ENCODE measurements at places on chromosomes 7 and 10.

DNA sequence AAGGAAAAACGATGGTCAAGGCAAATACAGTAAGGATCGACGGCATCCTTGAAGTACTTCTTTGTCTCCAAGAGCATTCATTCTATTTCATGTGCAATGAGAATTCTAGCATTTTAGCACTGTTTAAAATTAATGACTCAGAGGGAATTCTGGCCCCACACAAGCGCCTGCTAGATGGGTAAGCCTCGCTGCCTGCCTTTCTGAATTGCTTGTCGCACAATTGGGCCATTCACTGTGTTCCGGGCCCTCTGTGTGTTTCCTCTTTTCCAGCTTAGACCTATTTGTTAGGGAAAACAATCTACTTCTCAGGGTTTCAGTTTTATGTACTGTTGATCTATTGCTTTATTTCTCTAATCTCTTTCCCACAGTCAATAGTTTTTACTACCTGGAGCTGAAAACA lies 204.7 kb upstream of the ZNF32 start:
- no peak for DNase-seq

DNA sequence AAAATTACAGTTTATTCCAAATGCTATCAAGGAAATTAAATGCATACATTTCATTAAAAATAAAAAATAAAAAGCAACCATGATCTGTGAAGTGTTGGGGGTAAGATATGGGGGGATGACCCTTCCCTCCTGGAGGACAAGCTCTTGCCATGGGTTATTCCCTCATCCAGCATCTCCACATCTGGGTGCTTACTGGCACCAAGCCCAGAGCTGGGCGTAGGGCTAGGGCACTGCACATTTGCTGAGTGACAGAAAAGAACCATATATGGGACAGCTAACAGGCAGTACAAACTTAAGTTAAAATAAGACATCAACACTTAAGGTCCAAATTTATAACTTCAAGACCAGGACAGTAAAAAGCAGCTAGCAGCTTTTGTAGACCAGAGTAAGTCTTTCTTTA lies 10.2 kb downstream of the CCDC6 start:
- DNase-seq, result no peak

DNA sequence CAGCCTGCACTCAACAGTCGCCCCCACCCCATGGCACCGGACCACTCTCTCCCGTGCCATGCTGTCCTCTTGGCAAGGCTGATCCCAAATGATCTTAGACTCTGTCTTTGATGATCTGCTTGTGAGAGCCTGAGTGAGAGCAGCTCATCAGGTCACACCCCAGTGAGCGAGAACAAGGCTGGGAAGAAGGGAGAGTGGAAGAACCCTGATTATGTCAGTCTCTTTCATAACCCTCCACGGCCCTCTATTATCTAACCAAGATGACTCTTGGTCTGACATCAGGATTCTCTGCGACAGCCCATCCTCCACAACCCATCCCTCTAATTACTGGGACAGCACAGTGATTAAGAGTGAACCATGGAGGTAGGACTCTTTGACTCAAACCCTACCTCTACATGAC lies 53.1 kb upstream of the C7orf33 start:
- DNase-seq, result no peak

- no peak for DNase-seq
Measured at GRCh38 chr10:110636572-110636931, 7.6 kb upstream of the RBM20 start.

- DNase-seq, result no peak
Measured at GRCh38 chr10:132574783-132575319, 37.3 kb downstream of the INPP5A start.

DNA sequence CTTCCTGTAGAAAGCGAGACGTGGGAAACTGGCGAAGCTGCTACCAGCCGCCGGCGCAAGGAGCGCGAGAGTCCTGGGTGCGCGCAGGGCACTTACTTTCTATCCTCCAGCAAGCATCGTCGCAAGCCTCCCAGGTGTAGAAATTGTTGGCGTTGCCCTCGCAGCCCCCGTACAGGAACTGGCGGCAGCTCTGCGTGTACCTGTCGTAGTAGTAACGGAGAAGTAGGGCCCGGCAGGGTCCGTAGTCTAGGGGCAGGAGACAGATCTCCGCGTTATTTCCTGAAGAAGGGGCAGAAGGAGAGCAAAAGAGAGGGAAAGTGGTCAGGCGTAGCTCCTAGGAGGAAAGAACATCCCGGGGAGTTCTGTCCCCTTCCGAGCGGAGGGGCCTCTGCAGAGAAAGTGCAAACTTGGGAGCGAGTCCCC lies 501 bp downstream of the TFPI2 start:
- peak; percentile 45 for DNase-seq

- DNase-seq, result no peak
Measured at GRCh38 chr7:130925136-130925794, 191.3 kb upstream of the KLF14 start.
